ENCODE measurements at places on chromosomes 12 and 14.

GRCh38 chr12:109432842-109433304 lies 44.2 kb downstream of the KCTD10 start:
- DNase-seq: peak; percentile 11

DNA sequence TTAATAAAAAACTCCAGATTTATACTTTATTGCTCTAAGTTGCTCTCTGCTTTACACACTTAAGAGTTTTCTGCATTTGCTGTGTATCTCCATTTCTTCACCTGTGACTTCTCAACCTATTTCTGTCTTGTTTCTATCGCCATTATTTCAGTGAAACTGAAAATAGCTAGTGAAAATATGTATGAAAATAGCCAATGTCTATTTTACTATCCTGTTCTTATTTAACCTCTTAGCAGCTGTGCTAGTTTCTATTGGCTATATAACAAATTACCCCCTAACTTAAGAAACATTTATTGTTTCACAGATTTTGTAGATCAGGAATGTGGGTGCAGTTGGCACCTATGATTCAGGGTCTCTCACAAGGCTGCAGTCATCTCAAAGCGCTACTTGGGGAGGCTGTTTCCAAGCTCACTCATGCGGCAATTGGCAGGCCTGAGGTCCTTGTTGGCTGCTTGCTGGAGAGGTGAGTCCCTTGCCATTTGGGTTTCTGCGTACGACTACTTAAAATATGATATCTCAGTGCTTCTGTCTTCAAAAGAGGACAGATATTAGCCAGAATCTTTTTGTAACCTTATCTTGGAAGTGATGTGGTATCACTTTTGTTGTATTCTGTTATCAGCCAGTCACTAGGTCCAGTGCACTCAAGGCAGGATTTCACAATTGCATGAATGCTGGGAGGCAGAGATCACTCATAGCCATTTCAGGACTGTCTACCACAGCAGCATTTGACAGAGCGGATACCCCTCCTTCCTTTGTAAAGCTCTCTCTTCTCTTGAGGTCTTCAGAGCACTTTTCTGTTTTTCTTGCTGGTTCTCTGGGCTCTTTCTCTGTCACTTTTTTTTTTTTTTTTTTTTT lies 7.2 kb downstream of the ERC1 start:
- DNase-seq: no peak

DNA sequence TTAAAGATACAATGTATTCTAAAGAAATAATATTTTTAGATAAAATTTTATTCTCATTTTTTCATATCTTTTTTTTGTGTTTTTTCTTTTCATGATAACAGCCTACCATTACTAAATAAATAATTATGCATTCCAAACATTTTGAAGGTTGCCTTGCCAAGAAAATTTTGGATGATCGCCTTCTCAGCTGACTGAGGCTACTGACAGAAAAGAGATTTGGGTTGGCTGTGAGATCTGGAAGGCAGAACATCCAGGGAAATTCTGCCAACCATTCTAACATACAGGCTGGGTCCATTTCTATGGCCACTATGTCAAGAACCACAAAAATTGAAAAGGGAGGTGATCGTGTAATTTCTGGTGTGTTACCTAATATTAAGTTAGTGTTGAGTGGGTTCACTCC lies 48.1 kb downstream of the GALNT8 start:
- DNase-seq: no peak

- no peak for DNase-seq
These were observed 26.2 kb downstream of the RTRAF start for GRCh38 chr14:52015411-52016030.

DNA sequence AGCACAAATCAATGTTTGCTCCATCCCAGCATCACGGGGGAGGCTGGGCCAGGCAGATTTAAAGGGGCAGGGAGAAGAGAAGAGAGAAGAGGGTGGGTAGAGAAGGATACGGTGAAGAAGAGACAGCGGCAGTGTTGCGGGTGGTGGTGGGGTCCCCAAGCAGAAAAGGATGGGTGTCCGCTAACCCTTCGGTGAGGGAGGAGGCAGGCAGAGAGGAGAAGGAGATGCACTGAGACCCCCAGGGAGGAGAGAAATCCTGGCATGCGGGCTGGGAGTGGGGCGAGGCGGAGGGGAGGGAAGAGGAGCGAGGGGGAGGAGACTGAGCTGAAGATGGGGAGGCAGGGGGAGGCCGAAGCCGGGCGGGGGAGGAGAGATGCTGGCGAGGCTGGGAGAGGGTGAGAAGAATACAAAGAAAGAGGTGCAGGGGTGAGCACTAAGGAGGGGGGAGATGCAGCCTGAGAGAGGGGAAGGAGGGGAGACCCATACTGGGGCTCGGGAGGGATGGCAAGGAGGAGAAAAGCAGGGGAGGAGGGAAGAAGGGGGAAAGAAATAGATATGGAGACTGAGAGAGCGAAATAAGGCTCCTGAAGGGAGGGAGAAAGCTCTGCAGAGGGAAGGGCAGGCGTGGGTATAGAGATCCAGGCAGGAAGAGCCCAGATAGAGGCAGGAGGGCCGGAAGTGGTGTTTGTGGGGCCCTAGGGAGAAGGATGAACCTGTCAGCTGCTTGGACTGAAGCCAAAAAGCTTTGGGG lies at the start of gene JPH4:
JPH4 (minus strand) TSS at position 231 of the 751 bp plus-strand sequence. CDS start 1,337 bp downstream, outside the sequence.
- DNase-seq: no peak

- DNase-seq: no peak
These were observed 84.4 kb downstream of the VWF start for GRCh38 chr12:6039894-6040601.

GRCh38 chr14:99413911-99414310 lies 66.7 kb downstream of the SETD3 start:
- DNase-seq: no peak

DNA sequence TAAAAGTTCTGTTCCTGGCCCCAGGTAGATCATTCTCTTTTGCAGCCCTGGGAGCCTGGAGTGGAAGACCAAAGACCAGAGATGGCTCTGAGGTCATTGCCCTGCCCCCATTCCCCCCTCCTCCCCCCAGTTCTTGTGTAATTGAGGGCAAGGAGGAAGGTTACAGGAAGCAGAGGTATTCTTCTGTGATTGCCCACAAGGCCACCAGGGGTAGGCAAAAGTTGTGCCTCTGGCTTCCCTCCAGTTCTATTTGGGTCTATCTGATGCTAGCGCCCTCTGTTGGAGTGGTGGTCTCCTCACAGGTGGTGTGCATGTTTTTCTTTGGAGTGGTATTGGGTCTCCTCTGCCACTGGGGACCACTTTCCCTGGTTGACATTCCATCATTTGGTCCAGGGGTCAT lies 41.2 kb upstream of the CRY1 start:
- DNase-seq: no peak

DNA sequence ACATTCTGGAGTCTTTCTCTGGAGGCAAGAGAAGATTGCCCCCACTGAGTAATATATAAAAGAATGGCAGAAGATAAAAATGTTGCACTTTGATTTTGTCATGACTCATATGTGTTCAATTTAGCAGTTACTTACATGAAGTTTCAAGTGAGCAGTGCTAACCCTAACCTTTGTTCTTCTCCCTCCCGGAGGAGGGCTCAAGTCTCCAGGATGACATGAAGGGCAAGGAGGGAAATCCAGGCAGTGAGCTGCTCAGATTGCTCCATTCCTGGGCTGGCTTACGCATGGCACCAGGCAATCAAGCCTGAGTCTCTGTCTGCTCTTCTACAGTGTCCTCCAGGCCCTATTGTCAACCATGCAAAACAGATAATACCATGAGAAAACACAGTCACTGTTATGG lies 322.3 kb downstream of the DUSP6 start:
- no peak for DNase-seq

GRCh38 chr14:73935666-73936065 lies 14.2 kb downstream of the FAM161B start:
- DNase-seq: no peak

DNA sequence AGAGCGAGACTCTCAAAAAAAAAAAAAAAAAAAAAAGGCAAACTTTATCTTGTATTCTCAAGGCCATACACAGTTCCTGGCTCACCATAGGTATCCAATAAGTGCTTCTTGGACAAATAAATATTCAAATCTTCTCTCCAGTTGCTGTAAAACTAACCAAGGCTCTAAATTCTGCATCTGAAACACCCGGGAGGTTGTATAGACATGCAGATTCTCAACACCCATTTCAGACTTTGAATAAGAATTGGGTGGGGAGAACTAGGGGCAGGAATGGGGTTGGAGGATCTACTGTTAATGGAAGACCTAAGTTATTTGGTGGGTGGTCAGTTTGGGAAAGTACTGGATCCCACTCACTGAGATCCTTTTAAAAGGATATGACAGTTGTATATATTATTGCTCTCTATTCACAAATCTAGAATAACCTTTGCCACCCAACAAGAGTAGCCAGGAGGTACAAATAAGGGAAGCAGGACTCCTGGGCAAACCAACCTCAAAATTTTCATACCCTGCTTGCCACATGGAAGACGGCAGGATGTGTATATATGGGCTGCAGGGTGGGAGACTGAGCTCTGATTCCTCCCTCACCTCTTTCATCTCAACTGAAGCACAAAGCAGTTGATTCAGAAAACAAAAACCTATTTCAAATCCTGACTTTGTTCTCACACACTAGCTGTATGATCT lies 879 bp downstream of the GDF3 start:
- no peak for DNase-seq

DNA sequence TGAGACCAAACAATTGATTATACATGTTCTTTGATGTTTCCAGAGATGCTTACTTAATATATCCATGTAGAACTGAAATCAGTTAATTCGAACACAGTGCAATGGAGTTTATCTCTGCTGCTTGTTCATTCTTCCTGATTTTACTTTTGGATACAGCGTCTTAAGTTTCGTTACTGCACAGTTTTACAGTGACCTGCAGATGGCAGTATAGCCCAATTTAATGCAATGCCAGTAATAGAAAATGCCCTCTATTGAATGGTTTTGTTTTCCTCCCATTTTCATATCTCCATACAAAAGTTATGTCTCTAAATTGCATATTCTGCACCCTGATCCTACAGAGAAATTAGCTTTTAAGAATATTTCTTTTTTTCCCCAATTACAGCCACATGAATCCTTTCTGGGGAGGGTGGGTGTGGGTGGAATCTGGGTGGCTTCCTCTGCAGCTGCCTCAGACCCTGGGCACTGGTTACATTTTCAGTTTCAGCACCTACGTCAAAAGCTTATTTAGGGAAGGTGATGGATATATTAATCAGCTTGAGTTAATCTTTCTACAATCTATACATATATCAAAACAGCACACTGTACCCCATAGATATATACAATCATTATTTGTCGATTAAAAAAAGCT lies 101.1 kb upstream of the DCD start:
- no peak for DNase-seq
